ENCODE measurements at places on chromosomes 4 and X.

DNA sequence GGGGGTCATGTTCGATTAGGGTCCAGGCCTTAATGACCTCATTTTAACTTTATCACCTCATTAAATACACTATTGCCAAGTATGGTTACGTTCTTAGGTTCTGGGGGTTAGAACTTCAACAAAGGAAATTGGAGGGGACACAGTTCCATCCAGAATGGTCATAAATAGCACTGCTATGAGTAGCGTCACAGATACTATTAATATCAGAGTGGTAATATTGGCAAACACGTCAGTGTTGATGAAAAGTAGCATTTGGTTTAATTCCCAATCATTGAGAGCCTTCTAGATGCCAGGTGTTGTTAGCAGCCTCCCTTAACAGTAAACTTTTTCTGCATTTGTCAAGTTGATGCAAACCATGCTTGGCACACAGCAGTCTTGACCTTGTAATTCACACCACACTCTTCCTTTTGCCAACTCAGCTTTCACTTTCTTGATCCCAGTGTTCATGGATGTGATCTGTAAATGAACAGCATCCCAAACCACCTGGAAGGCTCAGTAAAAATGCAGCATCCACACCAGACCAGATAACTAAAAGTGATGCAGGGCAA, 912.5 kb upstream of the TENM3 start:
- no peak for DNase-seq

DNA sequence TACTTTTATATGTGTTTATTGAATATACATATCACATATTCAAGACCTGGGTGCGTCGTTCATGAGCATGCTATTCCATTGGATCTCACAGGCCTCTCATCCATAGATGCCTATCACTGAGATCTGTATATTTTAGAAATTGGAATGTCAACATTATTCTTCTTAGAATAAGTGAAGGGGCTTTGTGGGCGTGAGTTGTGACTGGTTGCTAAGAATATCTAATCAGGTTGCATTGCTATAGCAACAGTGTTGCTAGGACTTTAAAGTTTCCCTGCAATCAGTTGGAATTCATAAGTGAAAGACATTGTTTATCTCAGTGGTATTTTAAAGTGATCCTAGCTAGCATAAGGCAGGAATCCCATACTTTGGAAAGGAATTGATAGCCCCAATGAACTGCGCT, 36.7 kb upstream of the ANK2 start:
- no peak for DNase-seq

DNA sequence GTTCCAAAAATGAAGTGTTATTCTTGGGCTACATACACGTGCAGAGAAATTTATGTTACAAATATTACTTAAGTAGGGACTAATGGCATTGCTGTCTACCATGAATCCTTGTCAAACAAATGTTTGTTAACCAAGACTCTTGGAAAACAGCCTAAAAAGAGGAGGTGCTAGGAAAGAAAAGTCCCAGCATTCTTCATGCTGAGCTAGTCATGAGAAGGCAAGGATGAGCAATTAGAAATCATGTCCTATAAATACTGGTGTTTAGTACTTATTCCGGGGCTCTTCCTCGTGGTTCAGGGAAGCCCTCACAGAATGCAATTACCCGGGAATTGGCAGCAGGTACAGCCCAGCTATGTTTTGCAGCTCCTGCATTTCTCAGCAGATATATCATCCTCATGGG, 378.1 kb upstream of the FTHL17 start:
- DNase-seq: no peak

DNA sequence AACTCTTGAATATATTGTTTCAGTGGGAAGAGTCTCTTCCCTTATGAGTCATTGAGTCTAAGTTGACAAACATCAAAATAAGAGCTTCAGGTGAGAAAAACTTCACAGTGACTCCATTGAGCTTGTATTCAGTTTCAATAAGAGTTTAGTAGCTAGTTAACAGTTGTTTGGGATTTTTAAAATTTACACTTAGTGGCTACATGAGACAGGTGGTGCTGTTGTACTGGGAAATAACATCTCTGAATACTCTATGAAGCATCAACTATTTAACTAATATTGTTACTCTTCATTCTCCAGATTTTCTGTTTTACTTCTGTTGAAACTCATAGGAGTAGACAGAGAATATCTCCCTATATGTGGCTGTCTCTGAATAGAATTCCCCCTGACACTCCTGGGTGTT, 1609.1 kb downstream of the C4orf33 start:
- no peak for DNase-seq

- DNase-seq: no peak
Measured at GRCh38 chrX:107935664-107936433, 46.3 kb downstream of the TEX13B start.

Measured in stimulated activated CD4-positive, alpha-beta T cell treated with anti-CD3 and anti-CD28 coated beads, Interleukin-2, amount 100 ng/mL, for 24 hours (primary cell).